Activated CD4-positive, alpha-beta T cell treated with anti-CD3 and anti-CD28 coated beads, Interleukin-2, amount 10 ng/mL, durations not matched to agents 7 days and 5 days (primary cell): ENCODE measurements at places on chromosomes 7 and 10. TPM values are rescaled to one million over a fixed set of nuclear protein-coding genes. Genes with fewer than 3 reads are reported as not detected.

The IL6 gene
- 0.67 TPM for total RNA-seq

The PNLIP gene
- total RNA-seq: not detected

The SPDYE1 gene
- not detected for total RNA-seq

The RPS24 gene
- 2,086 TPM for total RNA-seq

GRCh38 chr10:68829521-68829920, 2.2 kb downstream of the STOX1 start:
- DNase-seq: no peak

DNA sequence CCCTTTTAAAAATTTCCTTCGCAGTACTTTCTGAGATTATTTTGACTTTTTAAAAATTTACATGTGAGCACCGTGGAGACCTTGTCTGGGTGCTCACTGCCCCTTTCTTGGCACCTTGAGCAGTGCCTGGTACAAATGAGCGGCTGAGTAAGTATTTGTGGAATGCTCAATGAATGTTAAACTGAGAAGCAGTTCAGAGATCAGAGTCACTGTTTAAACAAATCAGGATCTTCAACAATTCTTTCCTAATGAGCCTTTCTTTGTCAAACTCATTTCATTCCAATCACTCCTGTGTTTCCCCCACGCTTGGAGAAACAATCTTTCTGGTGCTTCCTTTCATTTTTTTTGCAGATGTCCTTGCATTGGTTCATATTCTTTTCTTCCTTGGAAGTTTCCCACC, 611.3 kb upstream of the GALNT17 start:
- no peak for DNase-seq

GRCh38 chr7:27167916-27168264, 2.6 kb upstream of the HOXA9 start:
- no peak for DNase-seq

- no peak for DNase-seq
Measured at GRCh38 chr10:118742032-118742431, 12.7 kb downstream of the CACUL1 start.

The CEP55 gene
- total RNA-seq: 92.3 TPM

- DNase-seq: no peak
Measured at GRCh38 chr7:85664341-85664740, 477.5 kb upstream of the SEMA3D start.

The NME8 gene
- total RNA-seq: not detected

GRCh38 chr7:27970350-27970749, 210.2 kb downstream of the JAZF1 start:
- no peak for DNase-seq

DNA sequence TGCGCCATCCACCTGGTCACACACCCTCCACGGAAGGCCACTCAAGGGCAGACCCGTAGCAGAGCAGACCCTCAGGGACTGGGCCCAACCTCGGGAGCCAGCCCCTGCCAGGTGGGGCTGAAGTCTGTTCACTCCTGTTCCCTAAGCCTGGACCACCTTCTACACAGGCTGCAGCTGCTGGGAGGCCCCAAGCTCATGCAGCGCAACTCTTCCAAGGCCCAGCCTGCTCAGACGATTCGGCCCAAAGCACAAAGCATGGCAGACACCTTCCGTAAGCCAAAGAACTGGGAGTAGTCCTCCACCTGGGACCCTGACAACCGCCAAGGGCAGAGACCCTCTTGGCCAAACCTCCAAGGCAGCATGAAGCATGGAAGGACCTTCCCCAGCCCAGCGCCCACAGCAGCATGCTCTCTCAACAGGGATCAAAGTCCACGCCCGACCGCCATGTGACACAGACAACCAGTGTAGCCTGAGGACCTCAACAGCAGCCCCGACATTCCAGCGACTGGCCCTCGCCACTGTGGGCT, 11.5 kb downstream of the SHH start:
- no peak for DNase-seq

The CUBN gene
- 2.5 TPM for total RNA-seq

The MALRD1 gene
- total RNA-seq: not detected

The FAM107B gene
- total RNA-seq: 220 TPM

DNA sequence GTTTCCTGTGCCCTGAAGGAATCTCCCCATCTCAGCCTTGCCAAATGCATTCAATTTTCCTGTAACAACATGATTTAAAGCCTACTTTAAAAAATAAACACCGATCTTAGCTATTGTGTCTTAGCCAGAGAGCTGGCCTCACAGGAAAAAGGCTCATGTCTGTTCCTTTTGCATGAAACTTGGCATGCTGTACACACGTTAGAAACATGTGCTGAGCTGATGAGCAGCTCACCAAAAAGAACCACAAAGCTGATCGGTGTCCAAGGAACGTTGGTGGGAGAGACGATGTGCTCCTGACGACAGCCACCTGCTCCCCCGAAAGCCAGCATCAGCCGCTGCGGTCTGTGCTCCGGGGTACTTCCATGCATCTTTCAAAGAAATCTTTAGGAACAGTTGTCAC, 135.9 kb downstream of the ADARB2 start:
- no peak for DNase-seq

GRCh38 chr7:92621561-92622023, 31.4 kb upstream of the FAM133B start:
- no peak for DNase-seq

DNA sequence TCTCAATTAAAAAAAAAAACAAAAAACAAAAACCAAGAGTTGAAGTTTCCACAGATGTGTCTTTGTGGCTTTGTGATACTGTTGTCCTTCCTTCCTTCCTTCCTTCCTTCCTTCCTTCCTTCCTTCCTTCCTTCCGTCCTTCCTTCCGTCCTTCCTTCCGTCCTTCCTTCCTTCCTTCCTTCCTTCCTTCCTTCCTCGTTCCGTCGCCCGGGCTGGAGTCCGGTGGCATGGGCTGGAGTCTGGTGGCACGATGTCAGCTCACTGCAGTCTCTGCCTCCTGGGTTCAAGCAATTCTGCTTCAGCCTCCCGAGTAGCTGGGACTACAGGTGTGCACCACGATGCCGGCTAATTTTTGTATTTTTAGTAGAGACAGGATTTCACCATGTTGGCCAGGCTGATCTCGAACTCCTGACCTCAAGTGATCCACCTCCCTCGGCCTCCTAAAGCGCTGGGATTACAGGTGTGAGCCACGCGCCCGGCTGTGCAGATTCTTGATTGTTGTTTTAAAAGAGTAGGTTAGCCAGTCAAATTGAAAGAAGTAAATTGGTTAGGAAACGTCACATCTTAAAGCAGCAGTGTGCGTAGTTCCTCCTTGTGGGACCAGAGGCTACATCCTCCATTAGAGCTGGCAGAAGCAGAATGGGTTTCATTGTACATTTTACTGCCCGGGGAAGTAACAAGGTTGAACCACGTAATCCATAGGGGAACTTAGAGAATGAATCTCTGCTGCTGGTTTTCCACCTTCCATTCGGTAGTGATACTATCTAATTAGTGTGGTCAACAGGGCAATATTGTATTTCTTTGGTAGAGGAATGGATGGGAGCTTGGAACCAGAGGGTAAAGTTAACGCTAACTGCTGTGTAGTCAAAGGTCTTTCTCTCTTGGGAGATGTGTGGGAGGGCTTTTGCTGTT, 20.6 kb downstream of the DNAJB6 start:
- no peak for DNase-seq

- DNase-seq: no peak
Measured at GRCh38 chr10:49099046-49099445, 16.3 kb downstream of the VSTM4 start.

DNA sequence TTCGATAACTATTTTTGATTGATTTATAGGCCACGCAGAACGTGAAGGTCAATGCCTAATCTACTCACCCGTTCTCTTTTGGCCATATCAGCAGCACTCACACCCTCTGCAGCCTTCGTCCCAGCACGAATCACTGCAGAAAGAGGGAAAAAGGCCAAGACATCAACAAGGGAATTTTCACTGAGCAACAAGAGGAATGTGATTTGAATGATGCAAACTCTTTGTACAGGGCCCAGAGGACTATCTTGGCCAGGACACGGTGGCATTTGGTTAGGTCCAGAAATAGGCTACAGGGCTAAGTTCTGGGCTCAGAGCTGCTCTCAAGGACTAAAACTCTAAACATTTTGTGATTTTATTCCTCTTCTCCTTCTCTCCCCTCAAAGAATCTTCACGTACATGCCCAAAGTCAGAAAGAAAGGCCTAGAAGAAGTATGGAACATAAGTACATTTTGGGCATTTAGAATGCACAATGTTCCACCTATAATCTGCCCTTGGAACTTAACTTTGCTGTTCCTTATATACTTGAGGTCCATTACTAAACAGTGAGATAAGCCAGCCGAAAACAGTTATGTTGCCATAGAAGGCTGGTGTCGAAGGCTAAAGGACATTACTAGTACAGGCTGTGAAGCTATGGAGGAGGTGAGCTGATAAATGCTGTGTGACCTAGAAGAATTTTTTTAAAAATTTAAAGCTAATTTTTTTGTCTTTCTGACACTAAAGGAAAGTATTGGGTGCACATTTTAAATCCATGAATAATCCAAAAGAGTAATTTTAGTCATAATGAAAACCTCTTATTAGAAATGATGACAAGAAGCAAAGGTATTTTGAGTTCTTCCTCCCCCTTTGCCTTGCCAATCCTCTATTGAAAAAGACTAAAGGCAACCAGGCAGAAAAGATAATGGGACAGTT, 20.0 kb downstream of the RBM28 start:
- no peak for DNase-seq

DNA sequence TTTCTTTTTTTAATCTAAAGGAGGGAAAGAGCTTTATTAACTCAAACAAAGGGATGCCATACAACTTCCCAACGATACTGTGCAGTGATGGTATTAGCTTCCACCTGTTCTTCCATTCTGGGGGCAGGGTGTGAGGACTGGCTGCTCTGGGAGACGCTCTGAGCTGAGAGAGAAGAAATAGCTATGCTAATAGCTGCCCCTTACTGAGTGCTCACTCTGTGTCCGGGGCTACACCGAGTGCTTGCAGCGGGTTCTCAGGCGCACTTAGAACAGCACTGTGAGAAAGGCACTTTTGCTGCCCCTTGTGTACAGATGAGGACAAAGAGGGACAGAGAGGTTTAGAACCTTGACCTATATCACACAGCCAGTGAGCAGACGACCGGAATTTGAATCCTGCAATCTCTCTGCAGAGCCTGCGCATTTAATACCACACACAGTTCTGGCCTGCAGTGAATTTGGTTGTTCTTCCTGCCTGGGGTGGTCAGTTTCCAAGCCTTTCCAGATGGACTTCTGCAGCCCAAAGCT, 142.2 kb downstream of the PLPP4 start:
- DNase-seq: no peak

The TAS2R4 gene
- total RNA-seq: 1.1 TPM

- DNase-seq: no peak
Measured at GRCh38 chr10:31508882-31509281, 189.9 kb downstream of the ZEB1 start.

DNA sequence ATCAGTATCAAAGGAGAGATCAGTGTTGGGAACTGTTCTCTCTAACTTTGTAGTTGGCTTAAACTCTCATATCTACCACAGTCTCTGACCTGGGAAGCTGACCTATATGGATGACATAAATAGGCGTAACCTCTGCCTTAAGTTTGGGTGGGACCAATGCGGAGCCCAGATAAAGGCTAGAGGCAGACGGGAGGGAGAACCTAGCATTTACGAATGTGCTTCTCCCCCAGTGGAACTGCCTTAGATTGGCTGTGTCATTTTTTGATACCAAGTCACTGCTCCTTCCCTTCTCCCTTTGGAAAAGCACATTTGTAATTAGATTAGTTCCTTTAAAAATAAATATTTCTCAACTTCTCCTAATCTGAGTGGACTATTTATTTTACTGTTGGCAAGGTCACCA, 23.7 kb upstream of the LRRN3 start:
- DNase-seq: no peak

The ASAH2 gene
- 2.4 TPM for total RNA-seq

GRCh38 chr10:88415533-88416130, 167.5 kb downstream of the RNLS start:
- no peak for DNase-seq

GRCh38 chr7:155129789-155130188, 59.7 kb downstream of the HTR5A start:
- DNase-seq: no peak

The OR2A12 gene
- total RNA-seq: not detected

DNA sequence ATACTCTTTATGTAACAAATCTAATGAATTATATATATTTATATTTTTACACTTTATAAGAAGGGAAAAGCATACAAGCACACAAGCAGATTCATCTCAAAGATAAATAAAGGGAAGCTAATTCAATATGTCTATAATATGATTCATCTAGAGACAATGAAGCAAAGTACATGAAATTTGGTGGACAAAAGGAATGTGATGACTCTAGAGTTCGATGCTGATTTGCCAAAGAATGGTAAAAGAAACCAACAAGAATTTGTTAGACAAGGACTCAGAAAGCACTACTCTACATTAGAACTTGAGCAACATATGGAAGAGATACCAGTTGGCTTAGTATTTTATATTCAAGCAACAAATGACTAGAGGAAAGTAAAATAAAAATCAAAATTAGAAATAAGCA, 536.5 kb upstream of the TEX47 start:
- no peak for DNase-seq

DNA sequence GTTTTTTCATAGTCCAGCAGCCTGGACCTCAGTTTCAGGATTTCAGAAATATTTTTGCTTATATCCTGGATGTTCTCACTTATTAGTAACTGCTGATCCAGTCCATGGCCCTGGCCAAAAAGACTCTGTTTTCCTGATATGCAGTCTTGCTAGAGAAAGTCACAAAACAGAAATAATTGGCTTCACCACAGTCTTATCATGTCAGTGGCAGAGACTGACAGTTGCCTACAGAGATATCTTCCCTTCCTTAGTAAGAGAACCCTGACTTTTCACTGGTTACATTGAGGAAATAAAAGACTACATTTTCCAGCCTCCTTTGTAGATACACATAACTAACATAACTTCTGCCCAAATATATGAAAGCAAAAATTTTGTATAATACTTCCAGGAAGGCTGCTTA, 56.6 kb downstream of the AHR start:
- DNase-seq: no peak

DNA sequence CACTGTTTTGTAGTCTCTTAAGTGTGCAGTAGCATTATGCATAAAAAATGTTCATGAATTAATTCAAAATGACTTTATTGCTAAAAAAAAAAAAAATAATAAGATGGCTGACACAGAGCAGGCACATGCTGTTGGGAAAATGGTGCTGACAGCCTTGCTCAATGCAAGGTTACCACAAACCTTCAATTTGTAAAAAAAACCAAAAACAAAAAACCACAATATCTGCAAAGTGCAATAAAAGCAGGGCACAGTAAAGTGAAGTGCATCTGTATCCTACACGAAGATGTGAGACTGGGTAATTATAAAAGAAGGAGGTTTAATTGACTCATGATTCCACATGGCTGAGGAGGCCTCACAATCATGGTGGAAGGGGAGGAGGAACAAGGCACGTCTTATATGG, 185.8 kb downstream of the USP6NL start:
- no peak for DNase-seq

The CTTNBP2 gene
- total RNA-seq: not detected

GRCh38 chr10:1706711-1707110, 30.6 kb downstream of the ADARB2 start:
- no peak for DNase-seq
